ENCODE measurements at places on chromosomes 13 and 19. TPM values are rescaled to one million over a fixed set of nuclear protein-coding genes. Genes with fewer than 3 reads are reported as not detected.

The IGFL2 gene
- 6.9 TPM for polyA plus RNA-seq

- H3K36me3 ChIP-seq, result no peaks in the 10 kb centered on the region
- peaks cover 14% of the 10 kb centered on the region for H3K27me3 ChIP-seq
- DNase-seq, result no peak
- no peak overlapping the region for H3K27ac ChIP-seq
Observed at GRCh38 chr19:35509861-35510625, 3.4 kb downstream of the DMKN start.

The KASH5 gene
- 0.09 TPM for polyA plus RNA-seq

The ASPDH gene
- 0.50 TPM for polyA plus RNA-seq

DNA sequence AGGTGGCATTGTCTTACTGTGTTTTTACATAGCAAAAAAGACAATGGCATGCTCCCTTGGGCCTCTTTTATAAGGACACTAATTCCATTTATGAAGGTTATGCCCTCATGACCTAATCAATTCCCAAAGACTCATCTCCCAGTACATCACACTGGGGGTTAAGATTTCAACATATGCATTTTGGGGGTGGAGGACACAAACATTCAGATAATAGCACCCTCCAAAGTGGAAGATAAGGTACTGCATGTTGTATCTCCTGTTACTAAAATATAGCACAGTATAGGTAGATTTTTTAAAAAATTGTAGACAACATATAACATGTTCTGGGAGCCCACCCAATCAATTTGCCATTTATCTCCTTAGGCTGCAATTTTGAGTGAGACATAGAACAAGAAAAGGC is 221.2 kb downstream of the LIG4 start:
- H3K4me3 ChIP-seq, result no peak overlapping the region
- no peaks in the 10 kb centered on the region for H3K36me3 ChIP-seq
- no peak overlapping the region for H3K27ac ChIP-seq
- H3K27me3 ChIP-seq, result no peaks in the 10 kb centered on the region
- no peaks in the 10 kb centered on the region for H3K4me1 ChIP-seq
- DNase-seq, result no peak

The ELSPBP1 gene
- 0.32 TPM for polyA plus RNA-seq

DNA sequence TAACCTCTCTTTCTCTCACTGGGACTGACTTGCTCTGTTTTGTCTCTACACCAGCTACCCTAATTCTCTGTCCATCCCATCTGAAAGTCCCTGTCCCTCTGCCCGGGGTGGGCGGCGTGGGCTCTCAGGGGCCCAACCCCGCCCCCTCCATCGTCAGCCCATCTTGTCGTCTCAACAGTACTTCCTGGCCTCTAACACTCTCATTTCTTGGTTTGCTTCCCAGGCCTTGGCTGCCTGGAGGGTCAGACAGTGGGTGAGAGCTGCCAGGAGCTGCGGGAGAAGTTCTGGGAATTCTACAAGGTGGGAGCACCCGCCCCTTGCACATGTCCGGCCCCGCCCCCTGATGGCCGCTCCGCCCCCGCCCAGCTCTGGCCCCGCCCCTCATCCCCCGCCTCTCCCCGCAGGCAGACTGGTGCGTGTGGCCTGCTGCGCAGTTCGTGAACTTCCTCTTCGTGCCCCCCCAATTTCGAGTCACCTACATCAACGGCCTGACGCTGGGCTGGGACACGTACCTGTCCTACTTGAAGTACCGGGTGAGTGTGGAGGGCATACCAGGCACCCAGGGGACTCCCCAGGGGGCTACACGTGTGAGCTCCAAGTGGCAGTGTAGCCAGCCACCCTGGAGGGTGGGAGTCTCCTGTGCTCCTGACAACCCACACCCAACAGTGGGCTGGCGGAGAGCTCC is 1.7 kb downstream of the MPV17L2 start:
- H3K27me3 ChIP-seq, result no peaks in the 10 kb centered on the region
- H3K27ac ChIP-seq, result no peak overlapping the region
- H3K4me1 ChIP-seq, result peaks cover 12% of the 10 kb centered on the region
- H3K4me3 ChIP-seq, result no peak overlapping the region
- DNase-seq, result no peak

GRCh38 chr13:114140131-114140905 is 7.9 kb upstream of the RASA3 start:
- H3K27ac ChIP-seq, result peak overlapping the region; percentile 59
- H3K4me3 ChIP-seq, result no peak overlapping the region
- no peaks in the 10 kb centered on the region for H3K27me3 ChIP-seq
- no peak for DNase-seq
- H3K4me1 ChIP-seq, result peaks cover 30% of the 10 kb centered on the region
- no peaks in the 10 kb centered on the region for H3K36me3 ChIP-seq

DNA sequence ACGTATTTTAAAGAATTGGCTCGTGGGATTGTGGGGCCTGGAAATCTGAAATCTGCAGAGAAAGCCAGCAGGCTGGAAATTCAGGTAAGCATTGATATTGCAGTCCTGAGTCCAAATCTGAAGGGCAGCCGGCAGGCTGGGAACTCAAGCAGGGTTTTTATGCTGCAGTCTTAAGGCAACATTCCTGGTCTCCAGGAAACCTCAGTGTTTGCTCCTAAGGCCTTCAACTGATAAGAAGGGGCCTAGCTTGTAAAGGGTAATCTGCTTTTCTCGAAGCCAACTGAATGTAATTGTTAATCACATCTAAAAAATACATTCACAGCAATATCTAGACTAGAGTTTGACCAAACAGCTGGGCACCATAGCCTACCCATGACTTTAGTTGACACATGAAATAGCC is 154.4 kb downstream of the EFNB2 start:
- no peak for DNase-seq
- no peak overlapping the region for H3K27ac ChIP-seq
- no peaks in the 10 kb centered on the region for H3K36me3 ChIP-seq

The ZNF383 gene
- 11.7 TPM for polyA plus RNA-seq

- DNase-seq, result no peak
- H3K4me3 ChIP-seq, result no peak overlapping the region
- H3K4me1 ChIP-seq, result no peaks in the 10 kb centered on the region
- H3K27me3 ChIP-seq, result no peaks in the 10 kb centered on the region
- no peaks in the 10 kb centered on the region for H3K36me3 ChIP-seq
Observed at GRCh38 chr19:48945817-48946216, 8.9 kb upstream of the BAX start.

DNA sequence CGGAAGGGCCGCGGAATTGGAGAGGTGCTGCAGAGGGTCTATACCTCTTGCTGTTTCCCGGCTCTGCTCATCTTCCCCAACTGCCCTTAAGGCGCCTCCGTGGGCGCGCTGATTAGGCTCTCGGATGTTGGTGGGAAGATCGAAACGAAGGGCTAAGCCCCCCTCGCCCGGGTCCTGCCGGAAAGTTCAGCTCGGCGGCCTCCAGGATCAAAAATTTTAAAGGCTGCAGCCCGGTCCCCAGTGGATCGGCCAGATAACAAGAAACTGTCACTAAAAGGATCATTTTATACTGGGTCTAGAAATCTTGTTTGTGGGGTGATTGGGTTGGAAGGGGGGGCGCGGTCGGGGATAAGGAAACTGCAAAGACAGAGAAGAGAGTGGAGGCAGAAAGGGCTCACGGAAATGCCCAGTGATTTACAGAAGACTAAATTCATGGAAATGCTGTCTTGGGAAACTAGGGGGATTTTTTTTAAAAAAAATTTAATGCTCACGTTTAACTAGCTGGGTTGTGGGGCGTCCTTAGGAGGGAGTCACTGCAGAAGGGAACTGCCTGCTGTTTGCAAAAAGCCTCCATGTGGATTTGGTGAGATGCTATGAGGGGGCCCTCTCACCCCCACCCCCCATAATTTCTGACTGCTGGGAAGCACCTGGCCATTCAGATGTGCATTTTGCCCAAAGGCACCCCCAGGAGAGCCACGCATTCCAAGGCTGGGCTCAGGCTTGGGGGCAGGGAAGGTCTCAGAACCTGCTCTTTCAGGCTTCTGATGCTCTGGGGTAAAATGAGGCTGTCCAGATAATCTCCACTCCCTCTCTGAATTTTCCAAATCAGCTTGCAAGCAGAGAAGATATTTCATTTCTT is 7.7 kb downstream of the CDX2 start:
- DNase-seq, result no peak
- peaks cover 81% of the 10 kb centered on the region for H3K27me3 ChIP-seq
- H3K4me3 ChIP-seq, result no peak overlapping the region
- no peaks in the 10 kb centered on the region for H3K36me3 ChIP-seq

GRCh38 chr19:17321655-17322489 is 12.5 kb downstream of the DDA1 start:
- H3K27me3 ChIP-seq, result peaks cover 3% of the 10 kb centered on the region
- H3K4me1 ChIP-seq, result peaks cover 8% of the 10 kb centered on the region
- peaks cover 57% of the 10 kb centered on the region for H3K36me3 ChIP-seq
- DNase-seq, result no peak

DNA sequence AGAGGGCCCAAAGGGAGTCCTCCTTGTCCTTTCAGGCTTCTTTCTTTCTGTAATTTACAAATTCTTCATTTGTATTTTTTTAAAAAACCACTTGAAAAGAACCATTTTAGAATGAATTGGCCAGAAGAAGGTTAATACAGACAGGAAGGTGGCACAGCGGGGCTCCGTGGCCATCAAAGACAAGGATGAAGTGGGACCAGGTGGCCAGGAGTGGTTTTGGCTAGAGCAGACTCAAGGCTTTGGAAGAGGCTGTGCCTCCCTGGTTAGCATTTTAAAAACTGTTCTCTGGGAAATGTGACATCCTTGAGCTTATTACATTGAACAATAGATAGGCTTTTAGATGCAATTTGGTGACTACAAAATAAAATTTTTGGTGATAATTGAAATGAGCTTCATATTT is 48.4 kb downstream of the ATP8A2 start:
- H3K4me1 ChIP-seq, result no peaks in the 10 kb centered on the region
- DNase-seq, result no peak
- no peaks in the 10 kb centered on the region for H3K27me3 ChIP-seq

- H3K27me3 ChIP-seq, result no peaks in the 10 kb centered on the region
- H3K4me1 ChIP-seq, result peaks cover 11% of the 10 kb centered on the region
- peak; percentile 57 for DNase-seq
- H3K4me3 ChIP-seq, result peak overlapping the region; percentile 96
- H3K27ac ChIP-seq, result peak overlapping the region; percentile 98
Observed at GRCh38 chr13:25286308-25286968, 850 bp downstream of the MTMR6 start.

The REEP6 gene
- polyA plus RNA-seq, result 1.9 TPM

- H3K4me3 ChIP-seq, result no peak overlapping the region
- H3K27me3 ChIP-seq, result no peaks in the 10 kb centered on the region
- no peaks in the 10 kb centered on the region for H3K4me1 ChIP-seq
- no peak overlapping the region for H3K27ac ChIP-seq
Observed at GRCh38 chr19:33446330-33447293, 73.1 kb downstream of the CEBPG start.

DNA sequence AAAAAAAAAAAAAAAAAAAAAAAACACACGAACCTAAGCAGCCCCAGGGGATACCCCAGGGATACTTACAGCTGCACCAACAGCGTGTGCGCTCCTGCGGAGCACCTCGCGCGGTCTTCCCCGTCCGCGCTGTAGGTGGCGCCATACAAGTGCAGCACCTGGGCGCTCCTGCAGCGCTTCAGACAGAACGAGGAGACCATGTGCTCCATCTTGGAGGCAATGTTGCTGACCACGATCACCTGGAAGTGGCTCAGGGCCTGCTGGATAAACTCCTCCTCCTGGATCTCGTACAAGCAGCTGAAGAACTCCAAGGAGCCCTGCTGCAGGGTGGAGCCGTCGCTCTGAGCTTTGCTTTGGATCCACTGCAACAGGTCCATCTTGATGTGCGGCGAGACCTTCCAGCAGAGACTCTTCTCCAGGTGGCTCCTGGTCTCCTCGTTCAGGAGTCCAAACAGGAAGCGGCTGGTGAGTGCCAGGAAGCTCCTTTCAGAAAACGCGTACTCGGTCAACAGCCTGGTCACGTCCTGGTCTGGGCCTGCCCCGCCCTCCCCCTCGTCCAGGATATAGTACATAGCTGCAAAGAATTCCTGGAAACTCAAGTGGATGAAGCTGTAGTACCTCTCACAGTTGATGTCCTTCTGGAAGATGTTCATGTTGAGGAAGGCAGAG is 14.5 kb downstream of the NLRP12 start:
- H3K4me3 ChIP-seq, result no peak overlapping the region
- no peak for DNase-seq
- H3K27ac ChIP-seq, result no peak overlapping the region
- H3K4me1 ChIP-seq, result no peaks in the 10 kb centered on the region

- H3K27ac ChIP-seq, result no peak overlapping the region
- no peak for DNase-seq
- no peak overlapping the region for H3K4me3 ChIP-seq
- H3K4me1 ChIP-seq, result peaks cover 13% of the 10 kb centered on the region
Observed at GRCh38 chr13:97977982-97978381, 24.5 kb downstream of the IPO5 start.

DNA sequence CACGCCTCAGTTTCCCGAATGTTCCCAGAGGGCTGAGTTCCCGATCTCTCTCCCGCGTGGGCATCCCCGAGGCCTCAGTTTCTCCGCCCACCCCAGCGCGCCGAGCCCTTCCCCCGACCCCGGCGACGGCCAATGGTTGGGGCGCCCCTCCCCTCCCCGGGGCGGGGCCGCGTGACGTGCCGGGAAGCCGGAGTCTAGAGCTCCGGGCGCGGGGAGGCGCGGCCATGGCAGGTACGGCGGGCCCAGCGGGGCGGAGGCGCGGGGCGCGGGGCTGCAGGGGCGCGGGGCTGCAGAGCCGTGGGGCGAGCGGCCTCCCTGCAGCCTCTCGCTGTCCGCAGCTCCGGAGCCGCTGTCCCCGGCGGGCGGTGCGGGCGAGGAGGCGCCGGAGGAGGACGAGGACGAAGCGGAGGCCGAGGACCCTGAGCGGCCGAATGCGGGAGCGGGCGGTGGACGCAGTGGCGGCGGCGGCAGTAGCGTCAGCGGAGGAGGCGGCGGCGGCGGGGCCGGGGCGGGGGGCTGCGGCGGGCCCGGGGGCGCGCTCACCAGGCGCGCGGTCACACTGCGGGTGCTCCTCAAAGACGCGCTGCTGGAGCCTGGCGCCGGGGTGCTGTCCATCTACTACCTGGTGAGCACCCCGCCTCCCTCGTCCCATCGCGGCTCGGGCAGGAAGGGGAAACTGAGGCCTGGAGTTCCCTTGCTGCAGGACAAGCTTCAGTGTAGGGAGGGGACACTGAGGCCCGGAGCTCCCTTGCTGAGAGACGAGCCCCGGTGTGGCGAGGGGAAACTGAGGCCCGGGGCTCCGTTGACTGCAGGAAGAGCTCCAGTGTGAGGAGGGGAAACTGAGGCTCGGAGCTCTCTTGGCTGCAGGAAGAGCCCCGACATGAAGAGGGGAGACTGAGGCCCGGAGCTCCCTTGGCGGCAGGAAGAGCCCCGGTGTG is at the start of gene MPND:
Gene MPND (plus strand): TSS at position 193 of the 938 bp plus-strand sequence. CDS start 32 bp downstream, at position 225.
- H3K27me3 ChIP-seq, result no peaks in the 10 kb centered on the region
- DNase-seq, result peak; percentile 96
- H3K4me3 ChIP-seq, result peak within 1 kb of the TSS; percentile 68
- H3K4me1 ChIP-seq, result peaks cover 7% of the 10 kb centered on the region
- peak within 1 kb of the TSS; percentile 95 for H3K27ac ChIP-seq
- H3K36me3 ChIP-seq, result no peaks in the 10 kb centered on the region

- H3K27ac ChIP-seq, result no peak overlapping the region
- H3K4me3 ChIP-seq, result no peak overlapping the region
- H3K27me3 ChIP-seq, result no peaks in the 10 kb centered on the region
Observed at GRCh38 chr13:78976696-78977095, 317.7 kb upstream of the OBI1 start.

- no peak overlapping the region for H3K4me3 ChIP-seq
- no peaks in the 10 kb centered on the region for H3K27me3 ChIP-seq
- H3K4me1 ChIP-seq, result no peaks in the 10 kb centered on the region
- no peak for DNase-seq
Observed at GRCh38 chr13:113967206-113967720, 6.6 kb downstream of the C13orf46 start.

The FFAR3 gene
- 0.41 TPM for polyA plus RNA-seq

Data from thymus (tissue), 14 donors.